Hypothalamus (tissue), 51 donors: ENCODE measurements at places on chromosomes 12 and 14.

DNA sequence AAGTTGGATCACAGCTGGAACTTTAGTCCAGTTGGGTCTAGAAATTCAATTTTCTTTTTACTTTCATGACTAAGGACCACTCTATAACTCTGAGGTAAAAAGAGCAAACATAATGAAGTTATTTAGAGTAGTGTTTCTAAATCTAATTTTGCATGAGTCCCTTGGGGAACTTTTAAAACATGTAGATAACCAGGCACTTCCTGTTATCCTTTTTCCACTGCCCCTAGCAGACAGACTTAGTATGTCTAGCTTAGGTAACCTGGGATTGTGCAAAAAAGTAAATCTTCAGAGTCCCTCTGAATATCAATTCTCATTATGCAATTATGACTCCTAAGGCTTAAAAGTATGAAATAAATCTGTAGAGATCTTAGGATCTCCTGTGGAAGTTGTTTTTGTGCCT, 371.2 kb downstream of the DIO2 start:
- no peak for DNase-seq

DNA sequence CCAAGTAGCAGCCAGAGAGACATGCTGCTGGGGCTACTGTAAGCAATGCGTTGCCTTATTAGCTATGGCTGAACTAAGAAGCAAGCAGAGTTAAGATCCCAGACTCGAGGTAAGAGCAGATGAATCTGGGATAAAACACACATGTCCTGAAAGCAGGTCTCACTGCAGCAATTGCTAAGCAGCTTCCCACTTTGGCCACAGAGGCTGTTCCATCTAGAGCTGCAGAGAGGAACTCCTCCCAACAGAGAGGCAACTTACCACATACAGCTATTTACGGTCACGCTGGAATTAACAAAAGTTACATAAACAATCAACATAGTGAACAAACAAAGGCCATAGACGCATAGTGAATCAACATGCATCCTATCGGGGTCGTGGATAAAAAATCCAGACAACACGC, 90.2 kb downstream of the KSR2 start:
- DNase-seq, result no peak

- DNase-seq, result no peak
These were observed 71.2 kb downstream of the KSR2 start for GRCh38 chr12:117897372-117898161.

DNA sequence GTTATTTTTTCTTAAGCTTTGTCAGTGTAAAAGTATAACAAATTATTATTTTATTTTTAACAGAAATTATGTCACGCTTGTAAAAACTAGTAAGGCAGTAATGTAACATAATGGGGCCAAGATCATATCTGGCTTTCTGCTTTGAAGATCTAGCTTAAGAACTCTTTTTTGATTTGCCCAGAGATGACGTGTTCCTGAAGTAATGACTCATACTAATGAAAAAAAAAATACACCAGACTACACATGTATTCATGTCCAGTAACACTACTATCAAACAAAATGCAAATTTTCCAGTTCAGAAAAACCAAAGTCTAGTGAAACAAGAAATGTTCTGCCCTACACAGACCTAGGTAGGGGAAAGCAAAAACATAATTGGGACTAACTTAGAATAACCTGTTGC, 432.2 kb upstream of the ATXN7L3B start:
- DNase-seq, result no peak

DNA sequence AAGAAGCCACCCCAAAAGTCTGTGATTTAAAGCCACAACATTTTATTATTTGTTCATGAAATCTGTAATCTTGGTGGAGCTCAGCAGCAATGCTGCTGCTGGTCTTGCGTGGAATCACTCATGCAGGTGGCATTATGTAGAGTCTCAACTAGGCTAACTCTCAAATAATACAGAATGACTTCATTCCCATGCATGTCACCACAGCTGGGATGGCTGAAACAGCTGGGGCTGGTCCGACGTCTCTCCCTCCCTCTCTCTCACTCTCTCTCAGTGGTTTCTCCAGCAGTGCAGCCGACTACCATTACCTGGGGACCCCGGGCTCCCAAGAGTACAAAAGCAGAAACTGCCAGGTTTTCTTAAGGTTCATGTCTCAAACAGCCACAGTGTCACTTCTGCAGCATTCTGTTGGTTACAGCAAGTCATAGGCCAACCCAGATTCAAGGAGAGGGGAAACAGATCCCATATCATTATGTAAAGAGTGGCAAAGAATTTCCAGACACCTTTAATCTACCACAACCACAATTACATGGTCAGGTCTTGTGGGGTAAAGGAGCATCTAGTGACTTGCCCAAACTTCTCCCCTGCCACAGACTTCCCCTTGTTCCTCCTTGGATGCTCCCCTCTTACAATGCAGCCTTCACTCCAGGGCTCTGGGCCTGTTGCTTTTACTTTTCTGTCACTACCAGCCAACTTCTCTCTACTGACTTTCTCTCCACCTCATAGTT, 192.0 kb upstream of the HMGA2 start:
- no peak for DNase-seq
